Stimulated activated CD8-positive, alpha-beta memory T cell treated with anti-CD3 and anti-CD28 coated beads, Interleukin-7, amount 100 ng/mL, for 24 hours (primary cell): ENCODE measurements at places on chromosomes 11 and 22.

- no peak for DNase-seq
These were observed 32.9 kb downstream of the KCNJ1 start for GRCh38 chr11:128834157-128834556.

- DNase-seq: no peak
These were observed 62.9 kb downstream of the CRYBB2 start for GRCh38 chr22:25282346-25282670.

GRCh38 chr22:19524170-19525115 lies at the start of gene CLDN5:
TSS of gene CLDN5 (minus strand) at chr22:19524410. CDS start at chr22:19524255, 155 bp downstream.
- no peak for DNase-seq

DNA sequence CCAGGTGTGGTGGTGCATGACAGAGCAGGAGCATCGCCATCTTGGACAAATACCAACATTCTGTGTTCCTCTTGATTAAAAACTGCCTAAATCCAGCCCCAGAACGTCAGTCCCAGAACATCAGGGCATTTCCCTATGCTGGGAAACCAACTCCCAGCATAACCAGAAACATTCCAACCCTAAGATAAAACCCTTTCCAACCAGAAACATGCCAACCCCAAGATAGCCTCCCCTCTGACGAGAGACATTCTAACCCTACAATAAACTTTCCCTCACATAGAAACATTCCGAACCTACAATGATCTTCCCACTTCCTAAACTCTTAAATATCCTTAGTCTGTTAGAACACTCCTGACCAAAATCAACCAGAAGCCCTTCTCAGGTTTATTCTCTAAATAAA lies 11.6 kb downstream of the PLAAT4 start:
- no peak for DNase-seq

DNA sequence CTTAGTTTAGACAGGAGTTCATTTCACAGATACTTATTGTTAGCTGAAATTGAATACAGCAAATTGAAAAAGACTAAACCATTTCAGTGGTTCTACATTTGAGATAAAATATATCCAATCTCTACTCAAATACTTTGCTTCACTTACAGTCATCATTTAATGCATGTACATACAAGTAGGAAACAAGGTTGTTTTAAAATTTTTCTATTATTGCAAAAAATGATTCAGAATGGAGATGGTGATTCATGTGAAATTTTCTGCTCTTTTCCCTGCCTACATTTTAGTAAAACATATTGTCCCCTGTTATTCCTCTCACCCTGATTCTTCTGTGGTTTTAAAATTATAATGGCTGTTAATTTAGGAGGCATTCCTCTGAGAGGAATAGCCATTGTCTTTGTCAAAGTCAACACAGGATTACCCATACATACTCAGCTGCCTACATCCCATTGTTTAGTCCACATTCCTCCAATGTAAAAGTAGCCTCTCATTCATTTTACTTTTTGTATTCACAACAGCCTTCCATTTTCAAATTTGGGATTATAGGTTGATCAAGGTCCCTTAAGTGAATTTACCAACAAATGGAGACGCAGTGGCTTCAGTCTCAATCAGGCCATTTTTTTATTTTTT lies 60.1 kb downstream of the TRPC6 start:
- no peak for DNase-seq

GRCh38 chr11:95922536-95923438 lies 1.1 kb downstream of the MTMR2 start:
- DNase-seq: no peak

- DNase-seq: no peak
These were observed 3.2 kb downstream of the TPST2 start for GRCh38 chr22:26586556-26587325.

DNA sequence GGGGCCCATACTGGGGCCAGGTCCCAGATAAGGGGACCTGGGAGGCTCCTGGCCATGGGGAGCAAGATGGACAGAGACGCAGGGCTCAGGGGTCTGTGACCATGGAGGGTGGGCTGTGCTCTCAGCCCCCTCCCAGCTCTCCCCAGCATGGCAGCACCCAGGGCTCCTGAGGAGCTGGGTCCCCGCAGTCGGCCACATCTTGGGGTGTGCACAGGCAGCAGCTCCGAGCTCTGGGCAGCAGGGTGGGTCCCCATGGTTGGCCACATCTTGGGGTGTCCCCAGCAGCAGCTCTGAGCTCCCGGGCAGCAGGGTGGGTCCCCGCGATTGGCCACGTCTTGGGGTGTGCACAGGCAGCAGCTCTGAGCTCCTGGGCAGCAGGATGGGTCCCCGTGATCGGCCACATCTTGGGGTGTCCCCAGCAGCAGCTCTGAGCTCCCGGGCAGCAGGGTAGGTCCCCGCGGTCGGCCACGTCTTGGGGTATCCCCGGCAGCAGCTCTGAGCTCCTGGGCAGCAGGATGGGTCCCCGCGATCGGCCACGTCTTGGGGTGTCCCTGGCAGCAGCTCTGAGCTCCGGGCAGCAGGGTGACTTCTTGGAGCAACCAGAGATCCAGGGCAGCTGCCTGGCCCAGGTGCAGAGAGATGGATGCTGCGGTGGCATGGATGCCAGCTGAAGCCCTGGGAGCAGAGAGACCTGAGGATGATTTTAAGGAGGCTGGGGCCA lies 18.3 kb upstream of the MUC5B start:
- no peak for DNase-seq

DNA sequence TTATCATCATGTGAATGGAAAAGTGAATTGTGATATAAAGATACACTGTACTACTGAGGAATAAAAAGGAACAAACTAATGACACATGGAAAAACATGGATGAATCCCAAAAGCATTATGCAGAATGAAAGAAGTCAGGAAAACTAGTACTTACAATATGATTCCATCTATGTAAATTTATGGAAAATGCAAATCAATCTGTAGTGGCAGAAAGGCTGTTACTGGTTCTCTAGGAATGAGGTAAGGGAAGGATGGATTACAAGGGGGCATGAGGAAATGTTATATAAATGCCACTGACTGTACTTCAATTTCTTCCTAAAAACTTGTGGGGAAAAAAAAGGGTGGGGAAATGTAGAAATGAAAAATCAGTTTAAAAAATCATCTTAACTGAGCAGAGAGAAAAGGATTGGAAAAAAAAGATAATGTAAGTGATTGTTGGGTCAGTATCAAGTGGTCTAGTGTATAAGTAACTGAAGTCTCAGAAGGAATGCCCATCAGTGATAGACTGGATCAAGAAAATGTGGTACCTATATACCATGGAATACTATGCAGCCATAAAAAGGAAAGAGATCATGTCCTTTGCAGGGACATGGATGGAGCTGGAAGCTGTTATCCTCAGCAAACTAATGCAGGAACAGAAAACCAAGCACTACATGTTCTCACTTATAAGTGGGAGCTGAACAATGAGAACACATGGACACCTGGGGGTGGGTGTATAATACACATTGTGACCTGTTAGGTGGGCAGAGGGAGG lies 48.8 kb downstream of the USP35 start:
- DNase-seq: no peak

DNA sequence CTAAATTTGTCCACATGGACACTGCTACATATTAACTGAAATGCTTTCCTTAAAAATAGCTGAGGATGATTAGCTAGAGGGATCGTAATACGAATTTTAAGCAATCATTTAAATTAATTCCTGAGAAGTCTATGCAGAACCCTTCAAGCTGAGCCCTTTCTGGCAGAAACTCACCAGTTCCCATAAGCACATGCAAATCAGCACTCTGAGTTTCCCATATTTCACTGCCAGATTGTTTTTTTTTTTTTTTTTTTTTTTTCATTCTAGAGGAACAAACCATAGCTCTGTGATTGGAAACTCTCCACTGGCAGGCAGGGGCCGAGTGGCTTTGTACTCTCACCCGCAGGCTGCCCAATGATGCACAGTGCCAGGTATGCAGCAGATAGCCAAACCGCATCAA lies 145.6 kb downstream of the EFCAB6 start:
- DNase-seq: no peak

DNA sequence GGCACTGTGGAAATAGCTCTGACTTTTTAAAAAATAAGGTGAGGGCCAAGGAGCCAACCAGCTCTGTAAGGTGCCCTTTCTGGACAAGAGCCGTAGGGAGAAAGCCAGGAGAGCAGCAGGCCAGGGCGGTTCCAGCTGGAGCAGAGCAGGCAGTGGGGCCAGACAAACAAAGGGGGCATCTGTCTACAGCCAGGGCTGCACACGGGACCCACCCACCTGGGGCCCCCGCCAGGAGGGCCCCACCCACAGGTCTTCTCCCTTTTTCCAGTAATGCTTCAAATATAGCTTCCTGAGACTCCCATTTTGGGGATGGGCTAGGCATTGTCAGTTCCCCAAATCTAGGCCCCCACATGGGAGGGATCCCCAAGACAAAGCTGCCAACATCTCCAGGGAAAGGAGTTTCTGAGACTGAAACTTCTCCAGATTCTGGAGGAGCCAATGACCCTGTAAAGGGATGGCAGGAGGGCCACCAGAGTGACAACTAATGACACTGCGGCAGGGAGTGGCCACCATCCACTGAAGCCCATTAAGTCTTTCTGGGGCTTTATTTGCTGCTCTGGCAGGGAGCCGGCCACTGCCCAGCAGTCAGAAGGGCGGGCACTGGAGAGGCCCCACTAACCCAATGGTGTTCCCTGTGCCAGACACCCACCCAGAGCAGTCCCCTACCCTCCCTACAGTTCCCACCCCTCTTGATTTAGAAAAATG lies 1.9 kb downstream of the ZFTA start:
- DNase-seq: no peak

GRCh38 chr22:25698978-25699377 lies 43.0 kb upstream of the MYO18B start:
- no peak for DNase-seq

DNA sequence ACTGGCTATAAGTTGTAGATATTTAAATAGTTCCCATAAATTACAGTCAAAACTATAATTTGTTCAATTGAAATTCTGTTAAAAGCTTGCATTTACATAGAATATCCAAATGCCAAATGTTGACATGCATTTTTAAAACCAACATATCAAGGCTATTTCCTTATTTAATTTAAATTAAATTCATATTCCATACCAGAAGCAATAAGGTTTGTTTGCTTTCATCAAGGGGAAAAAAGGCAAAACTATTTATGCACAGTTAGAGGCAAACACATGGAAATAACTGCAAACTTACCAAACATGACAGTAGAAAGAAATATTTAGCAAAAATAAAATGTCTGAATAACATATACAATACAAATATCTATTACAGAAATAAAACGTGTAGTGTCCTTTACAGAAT lies 1581.2 kb upstream of the TENM4 start:
- DNase-seq: no peak

GRCh38 chr22:25490896-25491295 lies 73.6 kb upstream of the GRK3 start:
- no peak for DNase-seq

GRCh38 chr11:130601141-130601540 lies 152.7 kb downstream of the ADAMTS15 start:
- no peak for DNase-seq
